ENCODE measurements at places on chromosomes 3 and 15. TPM values are rescaled to one million over a fixed set of nuclear protein-coding genes. Genes with fewer than 3 reads are reported as not detected.

The TP53BP1 gene
- 74.5 TPM for total RNA-seq

DNA sequence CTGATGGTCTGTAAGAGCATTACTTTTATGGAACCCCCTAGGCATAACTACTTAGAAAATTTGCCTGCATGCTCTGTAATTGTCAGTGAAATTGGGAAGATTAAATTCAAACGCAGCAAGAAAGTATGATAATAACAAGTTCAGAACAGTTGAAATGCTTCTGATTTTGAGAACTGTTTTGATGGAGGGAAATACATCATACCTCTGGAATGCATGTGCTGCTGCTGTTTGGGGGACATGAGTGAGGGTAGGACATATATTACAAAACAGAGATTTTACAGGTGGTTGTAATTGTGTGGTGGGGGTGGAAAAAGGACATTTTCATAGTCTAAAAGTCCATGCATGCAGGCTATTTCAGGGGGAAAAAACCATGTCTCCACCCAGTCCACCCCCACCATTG, 135.0 kb upstream of the DPH6 start:
- H3K27me3 ChIP-seq, result no peaks in the 10 kb centered on the region
- no peak for DNase-seq
- H3K27ac ChIP-seq, result no peak overlapping the region
- no peak overlapping the region for H3K4me3 ChIP-seq
- no peaks in the 10 kb centered on the region for H3K36me3 ChIP-seq

- H3K27me3 ChIP-seq, result no peaks in the 10 kb centered on the region
- no peak for DNase-seq
- no peak overlapping the region for H3K4me3 ChIP-seq
- no peaks in the 10 kb centered on the region for H3K36me3 ChIP-seq
- no peaks in the 10 kb centered on the region for H3K4me1 ChIP-seq
Observed at GRCh38 chr3:29978036-29978435, 628.4 kb upstream of the TGFBR2 start.

GRCh38 chr3:24958910-24959447, 464.3 kb upstream of the THRB start:
- no peak for DNase-seq
- no peaks in the 10 kb centered on the region for H3K36me3 ChIP-seq
- no peak overlapping the region for H3K4me3 ChIP-seq
- H3K27ac ChIP-seq, result no peak overlapping the region
- H3K27me3 ChIP-seq, result peaks cover 23% of the 10 kb centered on the region

- no peak overlapping the region for H3K27ac ChIP-seq
- no peak overlapping the region for H3K4me3 ChIP-seq
- no peaks in the 10 kb centered on the region for H3K36me3 ChIP-seq
- no peaks in the 10 kb centered on the region for H3K4me1 ChIP-seq
- peaks cover 27% of the 10 kb centered on the region for H3K27me3 ChIP-seq
Observed at GRCh38 chr15:89414571-89414970, 79.9 kb upstream of the POLG start.

The RAB11A gene
- 227 TPM for total RNA-seq

The GPR62 gene
- total RNA-seq, result not detected

DNA sequence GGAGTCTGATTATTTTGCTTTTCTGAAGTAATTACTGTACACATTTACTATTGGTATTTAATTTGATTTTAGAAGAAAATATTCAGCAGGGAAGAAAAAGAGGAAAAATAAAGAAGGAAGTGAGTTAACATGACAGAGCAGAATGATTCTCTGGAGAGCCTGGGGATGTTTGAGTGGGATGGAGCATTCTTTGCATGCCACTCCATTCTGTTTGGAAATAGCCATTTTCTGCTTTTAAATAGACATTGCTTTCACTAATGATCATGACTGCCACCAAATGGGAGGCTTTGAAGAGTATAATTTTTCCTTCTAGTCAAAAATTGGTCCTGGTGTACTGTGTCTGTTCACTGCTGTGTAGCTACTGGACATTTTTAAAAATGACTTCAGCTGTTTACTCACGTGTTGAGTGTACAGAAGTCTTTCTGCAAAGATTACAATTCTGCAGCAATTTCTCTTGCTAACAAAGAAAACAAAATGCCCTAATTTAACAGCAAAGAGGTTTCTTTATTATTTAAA, 196.1 kb downstream of the RYR3 start:
- H3K27ac ChIP-seq, result no peak overlapping the region
- no peak overlapping the region for H3K4me3 ChIP-seq
- H3K36me3 ChIP-seq, result no peaks in the 10 kb centered on the region
- DNase-seq, result no peak
- H3K27me3 ChIP-seq, result peaks cover 5% of the 10 kb centered on the region

GRCh38 chr15:60901647-60902046, 327.5 kb downstream of the RORA start:
- no peaks in the 10 kb centered on the region for H3K36me3 ChIP-seq
- no peak overlapping the region for H3K4me3 ChIP-seq
- H3K27ac ChIP-seq, result no peak overlapping the region
- DNase-seq, result no peak
- H3K4me1 ChIP-seq, result no peaks in the 10 kb centered on the region

The MYNN gene
- total RNA-seq, result 15.3 TPM

The CHRFAM7A gene
- total RNA-seq, result not detected

DNA sequence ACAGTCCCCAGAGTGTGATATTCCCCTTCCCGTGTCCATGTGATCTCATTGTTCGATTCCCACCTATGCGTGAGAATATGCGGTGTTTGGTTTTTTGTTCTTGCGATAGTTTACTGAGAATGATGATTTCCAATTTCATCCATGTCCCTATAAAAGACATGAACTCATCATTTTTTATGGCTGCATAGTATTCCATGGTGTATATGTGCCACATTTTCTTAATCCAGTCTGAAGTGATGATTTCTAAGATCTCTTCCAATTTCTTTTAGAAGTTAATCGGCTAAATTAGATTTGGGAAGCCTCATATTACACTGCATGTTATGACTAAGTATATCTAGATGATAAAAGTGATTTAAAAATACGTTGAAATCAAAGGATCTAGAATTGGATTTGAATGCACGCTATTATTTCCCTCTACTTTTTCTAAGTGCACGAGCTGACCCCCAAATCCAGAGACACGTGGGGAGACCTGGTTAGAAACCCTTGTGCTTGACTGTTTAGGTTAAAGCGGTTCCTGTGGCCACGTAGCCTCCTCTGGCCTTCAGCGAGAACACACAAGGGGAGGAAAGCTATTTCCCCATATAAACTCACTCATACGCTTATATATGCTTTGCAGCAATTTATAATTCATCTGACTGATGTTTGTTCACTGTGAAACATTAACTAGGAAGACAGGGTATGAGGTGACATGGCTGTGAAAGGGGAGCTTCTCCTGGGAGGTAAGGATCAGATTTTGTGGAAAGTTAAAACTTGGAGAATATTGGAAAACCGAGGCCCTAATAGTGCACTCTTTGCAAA, 243.8 kb downstream of the PDZRN3 start:
- no peak overlapping the region for H3K27ac ChIP-seq
- H3K4me3 ChIP-seq, result no peak overlapping the region
- no peak for DNase-seq

All from A673 (cell line).